ENCODE measurements at places on chromosomes 1 and 21.

- DNase-seq, result no peak
Measured at GRCh38 chr1:8602471-8603219, 214.8 kb downstream of the RERE start.

GRCh38 chr1:198187973-198188588 lies 31.3 kb downstream of the NEK7 start:
- DNase-seq, result no peak

DNA sequence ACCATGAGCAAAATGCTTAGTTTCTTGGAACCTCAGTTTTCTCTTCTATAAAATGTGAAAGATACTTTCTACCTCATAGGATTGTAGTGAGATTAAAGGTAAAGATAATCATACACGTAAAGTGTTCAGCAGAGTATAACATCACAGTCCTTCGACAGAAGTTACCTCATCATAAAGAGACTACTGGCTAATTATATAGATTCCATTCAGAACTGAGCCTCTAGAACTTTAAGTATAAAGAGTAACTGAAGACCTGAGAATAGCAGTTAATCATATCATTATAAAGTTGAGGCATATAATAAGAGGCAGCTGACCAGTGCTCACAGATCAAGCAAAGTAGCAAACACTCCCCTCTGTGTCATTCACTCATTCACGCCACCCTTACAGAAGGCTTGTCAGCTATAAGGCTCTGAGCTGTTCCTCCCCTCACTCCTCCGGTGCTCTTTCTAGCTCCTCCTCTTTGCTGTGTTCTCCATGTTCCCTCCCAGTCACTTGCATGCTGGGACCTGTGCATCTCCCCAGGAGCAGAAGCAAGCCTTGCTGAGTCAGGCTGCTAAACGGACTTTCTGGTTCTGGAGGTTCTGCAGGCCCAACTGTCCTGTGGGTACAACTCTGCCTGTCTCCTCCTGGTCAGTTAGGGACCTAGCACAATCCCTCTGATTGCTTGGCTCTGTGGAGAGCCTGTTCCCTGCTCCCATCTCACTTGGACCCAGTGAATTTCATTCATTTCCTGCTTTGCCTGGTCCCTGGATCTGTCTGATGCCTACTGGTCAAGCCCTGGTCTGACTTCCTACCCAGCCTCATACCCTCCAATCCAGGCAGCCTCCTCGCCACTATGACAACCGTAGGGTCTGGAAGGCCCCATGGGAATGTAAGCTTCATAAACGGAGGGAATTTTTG lies 28.3 kb upstream of the LY9 start:
- no peak for DNase-seq

- no peak for DNase-seq
Measured at GRCh38 chr1:192668409-192668983, 32.5 kb downstream of the RGS13 start.

- DNase-seq, result no peak
Measured at GRCh38 chr1:71191520-71191919, 110.7 kb upstream of the ZRANB2 start.

- DNase-seq, result no peak
Measured at GRCh38 chr1:150015651-150016131, 5.2 kb upstream of the OTUD7B start.

DNA sequence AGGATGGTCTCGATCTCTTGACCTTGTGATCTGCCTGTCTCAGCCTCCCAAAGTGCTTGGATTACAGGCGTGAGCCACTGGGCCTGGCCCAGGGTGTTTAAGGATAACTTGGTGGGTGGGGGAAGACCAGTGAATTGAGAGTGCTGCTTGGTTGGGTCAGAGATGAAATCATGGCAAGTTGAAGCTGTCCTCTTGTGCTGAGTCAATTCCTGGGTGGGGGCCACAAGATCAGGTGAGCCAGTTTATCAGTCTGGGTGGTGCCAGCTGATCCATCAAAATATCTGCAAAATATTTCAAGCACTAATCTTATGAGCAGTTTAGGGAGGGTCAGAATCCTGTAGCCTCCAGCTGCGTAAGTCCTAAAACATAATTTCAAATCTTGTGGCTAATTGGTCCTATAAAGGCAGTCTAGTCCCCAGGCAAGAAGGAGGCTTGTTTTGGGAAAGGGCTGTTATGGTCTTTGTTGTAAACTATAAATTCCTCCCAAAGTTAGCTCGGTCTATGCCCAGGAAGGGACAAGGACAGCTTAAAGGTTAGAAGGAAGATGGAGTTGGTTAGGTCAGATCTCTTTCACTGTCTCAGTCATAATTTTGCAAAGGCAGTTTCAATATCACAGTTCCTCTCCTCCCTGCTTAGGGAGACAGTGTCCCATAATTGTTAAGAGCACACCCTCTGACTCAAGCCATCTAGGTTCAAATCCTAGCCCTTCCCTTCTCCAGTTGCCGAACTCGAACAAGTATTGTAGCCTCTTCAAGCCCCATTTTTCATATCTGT lies 66.8 kb upstream of the BACH1 start:
- DNase-seq, result no peak

- DNase-seq, result no peak
Measured at GRCh38 chr1:233038581-233038980, 88.2 kb downstream of the NTPCR start.

DNA sequence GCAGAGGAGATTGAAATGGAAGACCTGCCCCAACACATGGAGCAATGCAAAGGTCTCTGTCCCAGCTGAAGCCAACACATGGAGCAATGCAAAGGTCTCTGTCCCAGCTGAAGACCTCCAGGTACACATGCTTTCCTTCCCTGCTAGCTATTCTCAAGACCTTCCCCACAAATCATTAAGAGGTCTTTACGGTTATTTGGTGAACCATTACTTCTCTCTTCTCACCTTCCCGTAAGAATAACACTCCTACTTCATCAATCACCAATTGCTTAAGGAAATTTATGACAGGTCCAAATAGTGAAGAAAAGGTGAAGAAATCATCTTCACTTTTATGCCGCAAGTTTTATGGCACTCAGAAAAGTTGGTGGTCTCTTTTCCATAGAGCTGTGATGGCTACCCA lies 138.8 kb downstream of the NTPCR start:
- no peak for DNase-seq

DNA sequence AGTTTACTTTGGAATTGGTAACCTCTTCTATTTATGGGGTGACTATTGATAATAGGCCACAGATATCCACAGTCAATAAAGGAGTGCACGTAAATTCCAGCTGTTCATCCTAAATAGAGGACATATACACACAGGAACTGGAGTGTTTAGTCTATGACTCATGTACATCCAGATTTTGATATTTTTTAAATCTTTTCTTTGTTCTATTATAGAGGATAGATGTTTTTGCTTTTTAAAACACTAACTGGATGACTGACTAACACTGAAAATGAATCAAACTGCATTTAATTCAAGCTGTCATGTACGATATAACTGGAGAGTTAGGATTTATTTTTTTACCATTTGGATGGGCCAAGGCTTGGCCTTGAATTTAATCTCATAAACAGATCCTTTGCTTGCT lies 45.9 kb downstream of the RGL1 start:
- DNase-seq, result no peak

- no peak for DNase-seq
Measured at GRCh38 chr21:43771698-43772424, 4.2 kb downstream of the CSTB start.

DNA sequence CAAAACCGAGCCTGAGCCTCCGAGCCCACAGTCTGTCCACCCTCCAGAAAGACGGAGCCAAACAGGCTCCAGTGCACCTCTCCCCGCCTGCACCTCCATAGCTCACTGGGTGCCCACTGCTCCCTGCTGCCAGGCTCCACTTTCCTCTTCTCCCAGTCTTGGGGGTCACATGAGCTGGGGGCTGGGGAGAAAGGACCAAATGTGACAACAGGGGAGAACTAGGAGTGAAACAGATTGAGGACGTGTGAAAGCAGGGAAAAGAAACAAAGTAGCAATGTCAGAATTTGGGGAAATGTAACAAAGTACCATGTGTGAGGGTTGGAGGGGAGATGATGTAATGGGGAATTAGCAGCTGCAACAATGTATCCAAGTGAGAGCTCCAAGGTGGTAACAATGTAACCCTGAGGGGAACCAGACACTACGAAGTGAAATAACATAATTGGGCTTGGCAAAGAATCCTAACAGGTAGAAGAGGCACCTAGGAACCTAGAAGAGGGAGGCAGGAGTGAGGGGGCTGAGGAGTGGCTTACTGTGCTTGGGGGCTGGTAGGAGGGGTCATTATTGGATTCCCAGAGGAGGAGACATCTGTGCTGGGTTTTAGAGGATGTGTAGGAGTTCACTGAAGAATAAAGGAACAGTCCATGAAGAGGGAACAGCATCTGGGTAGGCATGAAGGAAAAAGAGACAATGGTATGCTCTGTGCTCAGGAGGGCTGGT lies 12.5 kb downstream of the SDC3 start:
- DNase-seq, result no peak

- DNase-seq, result no peak
Measured at GRCh38 chr1:64882574-64883255, 83.6 kb downstream of the JAK1 start.

GRCh38 chr1:59408608-59409240 lies 111.8 kb downstream of the FGGY start:
- DNase-seq, result no peak

GRCh38 chr1:41559331-41559730 lies 74.8 kb upstream of the EDN2 start:
- no peak for DNase-seq

GRCh38 chr1:174769961-174770549 lies 229.7 kb upstream of the CACYBP start:
- DNase-seq, result peak; percentile 45

GRCh38 chr1:205444300-205444930 lies 11.4 kb downstream of the BLACAT1 start:
- DNase-seq, result no peak

DNA sequence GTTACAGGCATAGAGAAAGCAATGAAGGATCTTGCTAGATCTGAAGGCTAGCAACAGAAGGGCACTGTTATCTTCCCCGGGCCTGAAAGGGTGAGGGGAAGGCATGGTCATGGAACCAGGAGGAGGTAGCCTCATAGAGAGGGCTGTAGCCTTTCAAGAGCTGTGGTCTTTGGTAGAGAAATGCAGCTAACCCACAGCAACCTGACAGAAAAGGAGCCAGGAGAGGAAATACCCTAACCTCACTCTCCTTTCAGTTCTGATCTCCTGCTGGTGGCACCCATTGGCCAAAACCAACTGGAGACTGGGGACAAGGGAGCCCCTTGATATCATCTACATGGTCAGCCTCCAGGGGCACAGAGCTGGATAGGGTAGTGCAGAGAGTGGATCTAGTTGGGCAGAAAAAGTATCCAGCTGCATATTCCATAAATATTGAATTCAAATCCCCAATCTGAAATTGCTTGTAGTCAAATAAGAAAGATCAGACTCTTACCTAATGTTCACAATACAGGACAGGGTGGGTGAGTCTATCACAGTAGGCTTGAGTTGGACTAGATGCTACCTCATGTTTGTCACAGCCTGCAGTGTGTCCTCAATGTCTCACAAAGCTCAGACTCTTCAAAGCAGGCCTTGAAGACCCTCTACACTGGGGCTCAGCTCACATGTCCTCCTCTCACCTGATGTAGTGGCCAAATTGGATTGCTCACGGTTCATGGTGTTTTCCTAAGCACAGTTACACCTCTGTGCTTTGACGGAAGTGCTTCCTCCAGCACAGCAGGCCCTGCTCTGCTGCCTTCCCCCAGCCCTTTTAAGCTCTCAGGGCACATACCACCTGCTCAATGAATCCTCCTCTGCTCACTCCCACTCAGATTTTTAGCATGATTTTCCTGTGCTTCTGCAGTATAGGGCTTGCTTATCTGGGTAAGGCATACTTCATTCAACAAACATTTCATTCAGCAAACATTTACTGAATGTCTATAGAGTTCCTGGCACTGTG lies 74.1 kb upstream of the JUN start:
- no peak for DNase-seq

- no peak for DNase-seq
Measured at GRCh38 chr21:45940091-45940490, 41.5 kb upstream of the COL6A1 start.

DNA sequence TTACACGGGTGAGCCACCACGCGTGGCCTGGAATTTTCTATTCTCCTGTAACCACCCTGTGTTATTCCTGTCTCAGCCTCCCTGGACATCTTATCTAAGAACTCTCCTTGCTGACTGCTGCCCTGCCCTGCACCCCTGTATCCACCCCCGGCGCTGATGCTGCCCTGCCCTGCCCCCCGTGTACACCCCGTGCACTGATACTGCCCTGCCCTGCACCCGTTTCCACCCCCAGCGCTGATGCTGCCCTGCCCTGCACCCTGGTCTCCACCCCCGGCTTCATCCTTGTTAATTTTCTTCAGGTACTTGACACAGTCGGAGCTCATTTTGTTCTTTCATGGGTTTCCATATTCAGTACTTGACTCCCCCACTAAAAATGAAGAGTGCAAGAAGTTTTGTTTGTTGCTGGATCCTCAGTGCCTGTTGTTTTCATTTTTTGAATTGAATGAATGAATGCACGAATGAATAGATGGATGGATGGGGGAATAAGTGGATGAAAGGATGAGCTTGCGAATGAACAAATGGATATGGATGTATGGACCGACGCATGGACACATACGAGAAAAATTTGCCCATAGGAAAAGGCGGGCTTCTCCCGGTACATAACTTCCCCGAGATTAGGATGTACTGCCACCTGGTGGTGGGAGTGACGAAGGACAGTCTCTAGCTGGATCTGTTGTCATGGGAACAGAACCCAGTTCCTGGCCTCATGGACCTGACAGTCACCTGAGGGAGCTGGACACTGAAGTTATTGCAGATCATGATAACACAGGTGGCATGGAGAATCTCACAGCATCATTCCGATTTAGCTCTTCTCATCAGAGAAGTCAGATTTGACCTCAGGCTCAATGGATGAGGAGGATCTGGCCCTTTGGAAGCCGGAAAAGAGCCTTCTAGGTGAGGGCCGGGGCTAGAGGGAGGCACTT lies 14.9 kb downstream of the AADACL4 start:
- peak; percentile 77 for DNase-seq

GRCh38 chr1:244865028-244865371 lies 657 bp upstream of the HNRNPU start:
- peak; percentile 46 for DNase-seq

DNA sequence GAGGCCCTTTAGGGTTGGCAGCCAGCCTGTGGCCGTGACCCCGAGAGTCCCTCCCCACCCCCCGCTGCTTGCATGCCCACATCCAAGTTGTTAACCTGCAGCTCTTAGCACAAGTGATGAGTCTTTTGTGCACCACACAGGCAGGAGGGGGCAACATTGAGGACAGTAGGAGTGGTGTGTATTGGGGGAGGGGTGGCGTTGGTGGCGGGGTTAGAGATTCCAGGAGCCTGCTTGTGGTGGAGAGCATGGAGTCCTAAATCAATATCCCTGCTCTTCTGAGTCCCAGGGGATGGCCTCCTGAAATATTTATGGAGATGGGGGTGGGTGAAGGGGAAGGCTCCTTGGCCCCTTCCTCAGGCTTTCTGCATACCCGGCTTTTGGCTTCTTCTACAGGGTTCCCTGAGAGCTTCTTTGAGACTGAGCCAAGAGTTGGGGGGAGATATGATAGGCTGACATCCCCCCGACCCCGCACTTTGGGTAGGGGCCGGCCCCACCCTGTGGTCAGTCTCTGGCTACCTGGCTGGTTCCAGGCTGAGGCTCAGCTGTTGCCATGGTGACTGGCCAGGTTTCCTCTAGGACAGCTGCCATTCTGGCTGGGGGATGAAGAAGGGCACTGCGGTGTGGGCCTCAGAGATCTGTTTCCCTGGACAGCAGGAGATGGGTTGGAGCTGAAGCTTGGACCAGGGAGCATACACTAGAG lies 5.0 kb downstream of the CHRNB2 start:
- DNase-seq, result no peak

GRCh38 chr1:39212499-39212898 lies 8.0 kb downstream of the MACF1 start:
- DNase-seq, result no peak

- no peak for DNase-seq
Measured at GRCh38 chr1:237340892-237341291, 298.9 kb downstream of the RYR2 start.

- no peak for DNase-seq
Measured at GRCh38 chr1:209746451-209747165, 9.2 kb upstream of the TRAF3IP3 start.

Data from SW480 (cell line).